ENCODE measurements at places on chromosomes 3 and 15.

GRCh38 chr3:14549256-14549919 is 9.2 kb upstream of the GRIP2 start:
- no peak for DNase-seq

- no peak for DNase-seq
Measured at GRCh38 chr3:2468816-2469215, 370.1 kb downstream of the CNTN4 start.

DNA sequence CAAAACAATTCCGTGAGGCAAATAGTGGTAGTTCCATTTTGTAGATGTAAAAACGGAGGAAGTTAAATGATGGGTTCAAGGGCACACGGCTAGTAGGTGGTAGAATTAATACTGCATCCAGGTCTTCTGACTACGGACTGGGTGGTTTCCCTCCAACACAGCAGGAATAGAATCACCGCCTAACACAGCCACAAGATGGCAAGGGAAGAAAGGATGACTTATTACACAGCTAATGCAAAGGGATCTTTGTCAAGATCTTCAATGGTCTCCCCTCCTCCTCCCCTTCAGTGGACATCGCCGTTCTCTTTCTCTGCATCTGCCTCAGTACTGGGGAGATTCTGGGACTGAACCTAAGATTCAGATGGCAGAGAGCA is 524 bp upstream of the TOPBP1 start:
- no peak for DNase-seq

- no peak for DNase-seq
Measured at GRCh38 chr3:108334701-108335100, 38.4 kb downstream of the HHLA2 start.

DNA sequence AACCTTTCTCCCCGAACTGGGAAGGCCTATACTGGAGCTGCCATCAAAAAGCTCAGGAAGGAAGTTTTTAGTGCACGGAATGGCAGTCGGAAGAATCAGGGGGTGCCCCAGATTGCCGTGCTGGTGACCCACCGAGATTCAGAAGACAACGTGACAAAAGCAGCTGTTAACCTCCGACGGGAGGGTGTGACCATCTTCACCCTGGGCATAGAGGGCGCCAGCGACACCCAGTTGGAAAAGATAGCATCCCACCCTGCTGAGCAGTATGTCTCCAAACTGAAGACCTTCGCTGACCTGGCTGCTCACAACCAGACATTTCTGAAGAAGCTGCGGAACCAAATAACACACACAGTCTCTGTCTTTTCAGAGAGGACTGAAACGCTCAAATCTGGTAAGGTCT is 48.2 kb downstream of the COL6A6 start:
- no peak for DNase-seq

GRCh38 chr3:12748477-12748876 is 10.6 kb downstream of the TMEM40 start:
- no peak for DNase-seq

DNA sequence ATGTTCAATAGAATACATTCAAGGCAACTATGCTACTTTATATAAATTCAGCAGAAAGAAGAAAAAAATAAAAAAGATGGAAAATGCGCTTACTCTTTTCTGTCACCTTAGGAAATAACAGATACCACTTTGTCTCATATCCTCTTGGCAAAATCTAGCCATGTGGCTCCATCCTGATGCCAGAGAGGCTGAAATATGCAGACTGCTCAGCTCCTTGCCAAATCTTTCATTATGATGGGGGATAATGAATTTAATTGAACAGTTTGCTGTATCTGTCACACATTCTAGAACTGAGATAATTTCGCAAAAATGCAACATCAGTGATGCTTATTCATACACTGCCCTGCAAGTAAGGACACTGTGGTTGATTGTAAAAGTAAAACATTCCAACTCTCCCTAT is 1081.5 kb downstream of the PLOD2 start:
- DNase-seq: no peak

DNA sequence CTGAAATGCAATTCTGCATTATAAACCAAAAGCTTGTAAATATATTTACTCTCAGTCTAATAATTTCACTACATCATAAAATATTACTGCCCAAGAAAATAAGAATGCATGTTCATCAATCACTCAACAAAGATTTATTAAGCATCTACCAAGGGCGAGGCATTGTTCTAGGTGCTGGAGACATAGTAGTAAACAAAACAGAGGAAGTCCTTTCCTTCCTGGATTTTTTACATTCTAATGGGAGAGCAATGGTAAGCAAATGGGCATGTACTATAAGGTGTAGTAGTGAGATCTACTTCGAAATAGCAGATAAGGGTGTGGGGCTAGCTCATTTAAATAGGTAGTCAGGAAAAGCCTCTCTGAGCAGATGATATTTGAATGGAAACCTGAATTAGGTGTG is 10.8 kb upstream of the ZFYVE19 start:
- no peak for DNase-seq

DNA sequence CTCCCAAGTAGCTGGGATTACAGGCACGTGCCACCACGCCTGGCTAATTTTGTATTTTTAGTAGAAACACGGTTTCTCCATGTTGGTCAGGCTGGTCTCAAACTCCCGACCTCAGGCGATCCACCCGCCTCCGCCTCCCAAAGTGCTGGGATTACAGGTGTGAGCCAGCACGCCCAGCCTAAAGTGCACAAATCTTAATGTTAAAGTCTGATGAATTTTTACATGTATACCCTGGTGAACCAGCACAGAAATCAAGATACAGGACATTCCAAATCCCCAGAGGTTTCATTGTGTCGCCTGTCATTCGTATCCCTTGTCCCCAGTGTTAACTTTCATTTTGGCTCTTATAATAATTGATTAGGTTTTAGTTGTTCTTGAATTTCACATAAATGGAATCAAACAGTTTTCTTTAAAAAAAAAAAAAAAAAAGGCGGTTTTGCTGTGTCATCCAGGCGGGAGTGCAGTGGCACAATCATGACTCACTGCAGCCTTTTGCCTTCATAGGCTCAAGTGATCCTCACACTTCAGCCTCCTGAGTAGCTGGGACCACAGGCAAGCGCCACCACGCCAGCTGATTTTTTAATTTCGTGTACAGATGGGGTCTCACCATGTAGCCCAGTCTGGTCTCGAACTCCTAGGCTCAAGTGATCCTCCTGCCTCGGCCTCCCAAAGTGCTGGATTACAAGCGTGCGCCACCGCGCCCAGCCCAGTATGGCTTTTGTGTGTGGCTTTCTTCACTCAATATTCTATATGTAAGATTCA is 1.5 kb upstream of the TM4SF19 start:
- DNase-seq: no peak

Data from Right ventricle myocardium superior (tissue), 1 donor.